Fibroblast of skin of left biceps (primary cell): ENCODE measurements at places on chromosomes 5 and 9.

GRCh38 chr5:14101922-14102321, 41.2 kb upstream of the TRIO start:
- no peak for DNase-seq

- DNase-seq, result no peak
These were observed 82.4 kb downstream of the COL27A1 start for GRCh38 chr9:114237781-114238180.

GRCh38 chr9:120711354-120711753, 2.9 kb downstream of the MEGF9 start:
- DNase-seq, result no peak

- DNase-seq, result no peak
These were observed 176.5 kb upstream of the FBN2 start for GRCh38 chr5:128714551-128714950.
